ENCODE measurements at places on chromosomes 6 and 20. TPM values are rescaled to one million over a fixed set of nuclear protein-coding genes. Genes with fewer than 3 reads are reported as not detected.
A peak's percentile ranks its signal among the peaks of the same experiment; 100 is the strongest.

GRCh38 chr6:6497976-6498375 is 90.5 kb upstream of the LY86 start:
- H3K4me1 ChIP-seq, result no peaks in the 10 kb centered on the region
- H3K4me3 ChIP-seq, result no peak overlapping the region
- DNase-seq, result no peak
- H3K36me3 ChIP-seq, result no peaks in the 10 kb centered on the region
- H3K27ac ChIP-seq, result no peak overlapping the region

- H3K27me3 ChIP-seq, result no peaks in the 10 kb centered on the region
- no peak overlapping the region for H3K27ac ChIP-seq
- no peak for DNase-seq
- no peaks in the 10 kb centered on the region for H3K36me3 ChIP-seq
- H3K4me3 ChIP-seq, result no peak overlapping the region
Measured at GRCh38 chr6:10101551-10102252, 313.2 kb downstream of the TFAP2A start.

GRCh38 chr6:41277605-41278004 is 8.9 kb downstream of the TREM1 start:
- no peak overlapping the region for H3K27ac ChIP-seq
- 0 out of 2 replicates have a peak, but pooled peaks cover 24% of the 10 kb centered on the region for H3K27me3 ChIP-seq
- no peak for DNase-seq

DNA sequence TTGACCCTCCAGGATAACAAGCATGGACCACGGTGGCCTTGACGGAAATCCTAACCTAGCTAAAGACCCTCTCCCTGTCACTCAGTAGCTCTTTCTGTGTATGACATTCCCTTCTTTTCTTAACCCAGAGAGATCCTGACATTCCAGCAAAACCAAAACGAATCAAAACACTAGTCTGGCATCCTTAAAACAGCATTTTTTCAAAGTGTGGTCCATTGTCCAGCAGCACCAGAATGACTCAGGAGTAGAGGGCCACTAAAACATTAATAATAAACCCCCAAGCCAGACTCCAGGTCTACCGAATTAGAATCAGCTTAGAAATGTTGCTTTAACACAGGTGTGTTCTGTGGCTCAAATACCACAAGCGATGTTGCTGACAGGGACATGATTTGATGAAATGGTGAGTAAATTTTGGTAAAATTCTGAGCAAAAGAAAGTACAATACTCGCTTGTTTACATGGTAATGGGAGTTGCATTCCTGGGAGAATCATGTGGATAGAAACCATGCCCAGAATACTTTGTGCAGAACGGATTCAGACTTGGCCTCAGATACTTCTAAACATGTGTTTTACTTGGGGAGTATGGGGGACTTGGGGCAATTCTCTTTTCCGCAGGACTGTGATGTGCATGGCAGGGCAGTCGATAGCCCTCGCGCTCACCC is 174.2 kb upstream of the KCNG1 start:
- H3K36me3 ChIP-seq, result no peaks in the 10 kb centered on the region
- no peak overlapping the region for H3K27ac ChIP-seq
- H3K4me3 ChIP-seq, result no peak overlapping the region
- H3K27me3 ChIP-seq, result peaks cover 58% of the 10 kb centered on the region
- H3K4me1 ChIP-seq, result peaks cover 9% of the 10 kb centered on the region

DNA sequence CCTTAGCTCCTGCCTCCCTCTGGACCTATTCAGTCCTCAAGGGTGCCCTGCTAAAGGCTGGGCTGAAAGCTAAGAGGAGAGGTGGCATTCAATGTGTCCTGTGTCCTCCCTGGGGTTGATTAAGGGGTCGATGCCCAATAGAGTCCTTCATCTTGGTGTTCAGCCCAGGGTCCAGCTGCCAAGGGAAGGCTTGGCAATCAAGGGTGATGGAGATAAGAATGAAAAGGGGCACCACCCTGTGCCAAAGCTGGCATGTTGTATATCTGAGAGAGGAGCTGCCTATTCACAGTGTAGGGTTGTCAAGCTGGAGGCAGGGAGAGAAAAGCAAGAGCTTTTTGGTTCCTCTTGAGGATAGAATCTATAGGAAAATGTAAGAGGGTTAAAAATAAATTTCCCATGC is 12.3 kb downstream of the C20orf173 start:
- H3K4me3 ChIP-seq, result no peak overlapping the region
- peaks cover 36% of the 10 kb centered on the region for H3K4me1 ChIP-seq
- no peaks in the 10 kb centered on the region for H3K36me3 ChIP-seq
- H3K27ac ChIP-seq, result peak overlapping the region; percentile 80
- DNase-seq, result no peak
- H3K27me3 ChIP-seq, result no peaks in the 10 kb centered on the region

GRCh38 chr20:49475292-49476015 is 7.0 kb downstream of the KCNB1 start:
- DNase-seq, result no peak
- no peaks in the 10 kb centered on the region for H3K36me3 ChIP-seq
- peaks cover 67% of the 10 kb centered on the region for H3K27me3 ChIP-seq

GRCh38 chr6:120938164-120938875 is 396.0 kb downstream of the TBC1D32 start:
- H3K4me3 ChIP-seq, result no peak overlapping the region
- H3K4me1 ChIP-seq, result no peaks in the 10 kb centered on the region
- H3K27me3 ChIP-seq, result no peaks in the 10 kb centered on the region

- H3K27ac ChIP-seq, result no peak overlapping the region
- H3K4me1 ChIP-seq, result no peaks in the 10 kb centered on the region
- no peak overlapping the region for H3K4me3 ChIP-seq
- DNase-seq, result no peak
- no peaks in the 10 kb centered on the region for H3K27me3 ChIP-seq
- peaks cover 7% of the 10 kb centered on the region for H3K36me3 ChIP-seq
Measured at GRCh38 chr6:33683051-33683571, 28.4 kb downstream of the UQCC2 start.

DNA sequence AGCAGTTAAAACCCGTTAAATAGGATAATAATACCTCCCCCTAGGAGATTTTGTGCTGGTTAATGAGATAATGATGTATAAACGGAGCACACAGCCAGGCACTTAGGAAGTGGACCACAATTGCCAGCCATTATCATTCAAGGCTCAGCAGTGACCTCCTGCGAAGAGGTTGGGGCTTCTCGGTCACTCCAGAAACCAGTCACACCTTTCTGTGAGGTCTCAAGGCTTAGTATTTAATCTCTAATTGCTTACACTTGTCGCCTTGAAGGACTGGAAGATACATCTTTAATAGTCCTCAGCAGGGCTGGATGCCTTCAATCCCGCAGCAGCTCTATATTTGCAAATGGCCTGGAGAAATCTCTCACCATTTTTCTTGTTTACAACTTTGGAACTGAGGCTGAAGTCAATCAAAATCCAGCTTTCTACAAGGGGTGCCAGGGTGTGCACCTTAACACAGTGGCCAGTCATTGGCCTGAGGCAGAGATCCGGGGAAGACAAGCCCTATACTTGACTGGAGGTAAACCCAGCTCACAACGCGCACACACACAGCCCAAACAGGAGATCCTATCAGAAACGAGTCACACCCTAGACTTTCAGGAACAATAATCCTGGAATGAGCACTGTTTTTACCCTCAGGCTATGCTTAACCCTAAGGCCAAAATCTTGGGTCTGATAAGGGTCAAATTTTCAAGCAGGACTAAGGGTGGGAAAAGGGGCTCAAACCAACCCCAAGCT is 1.2 kb downstream of the POU5F1 start:
- H3K4me3 ChIP-seq, result no peak overlapping the region
- H3K27me3 ChIP-seq, result no peaks in the 10 kb centered on the region
- peak; percentile 85 for DNase-seq
- no peak overlapping the region for H3K27ac ChIP-seq

- no peak overlapping the region for H3K27ac ChIP-seq
- no peak overlapping the region for H3K4me3 ChIP-seq
- no peak for DNase-seq
- H3K36me3 ChIP-seq, result no peaks in the 10 kb centered on the region
- H3K27me3 ChIP-seq, result no peaks in the 10 kb centered on the region
Measured at GRCh38 chr6:142409794-142410193, 108.0 kb downstream of the ADGRG6 start.

DNA sequence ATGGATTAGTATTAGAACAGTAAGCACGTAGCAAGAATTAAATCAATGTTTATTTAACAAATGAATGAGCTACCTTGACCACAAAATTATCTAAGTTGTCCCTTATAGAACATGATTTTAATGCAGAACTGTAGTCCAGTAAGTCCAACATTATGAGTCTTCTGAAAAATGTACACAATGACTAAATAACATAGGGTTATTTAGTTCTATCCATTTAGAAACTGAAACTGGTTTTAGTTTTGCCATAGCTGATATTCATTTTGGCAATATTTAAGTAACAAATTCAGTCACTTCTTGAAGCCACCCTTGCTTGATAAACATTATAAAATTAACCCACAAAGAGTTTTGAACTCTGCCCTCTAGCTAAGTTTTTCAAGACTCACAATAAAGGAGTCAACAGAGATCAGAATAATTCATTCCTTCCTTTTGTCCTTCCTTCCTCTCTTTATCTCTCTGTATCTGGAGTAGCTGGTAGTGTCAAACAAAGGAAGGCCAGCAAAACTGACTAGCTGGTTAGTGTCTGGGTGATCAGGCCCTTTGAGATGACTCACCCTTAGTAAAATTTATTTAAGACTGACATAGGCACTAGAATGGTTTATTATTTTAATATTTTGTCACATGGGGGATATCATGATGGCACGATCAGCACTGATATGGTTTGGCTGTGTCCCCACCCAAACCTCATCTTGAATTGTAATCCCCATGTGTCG is 115.1 kb downstream of the BTBD9 start:
- DNase-seq, result no peak
- no peaks in the 10 kb centered on the region for H3K27me3 ChIP-seq
- H3K36me3 ChIP-seq, result no peaks in the 10 kb centered on the region
- H3K27ac ChIP-seq, result no peak overlapping the region
- no peak overlapping the region for H3K4me3 ChIP-seq
- no peaks in the 10 kb centered on the region for H3K4me1 ChIP-seq

- peaks cover 33% of the 10 kb centered on the region for H3K4me1 ChIP-seq
- H3K36me3 ChIP-seq, result no peaks in the 10 kb centered on the region
- no peaks in the 10 kb centered on the region for H3K27me3 ChIP-seq
- no peak for DNase-seq
- 0 out of 2 replicates have a peak overlapping the region, but pooled peaks have one; percentile 13 for H3K27ac ChIP-seq
Measured at GRCh38 chr6:75281653-75282052, 2.9 kb downstream of the TMEM30A start.

GRCh38 chr6:80214436-80215022 is 108.1 kb downstream of the BCKDHB start:
- peak; percentile 7 for DNase-seq
- no peaks in the 10 kb centered on the region for H3K36me3 ChIP-seq
- no peaks in the 10 kb centered on the region for H3K27me3 ChIP-seq

The HSD17B8 gene
- 16.4 TPM for total RNA-seq

The PCED1A gene
- 60.1 TPM for total RNA-seq

The OR2J3 gene
- not detected for total RNA-seq

Measured in PC-9 (cell line).